ENCODE measurements at places on chromosomes 11 and 22.

- no peak for DNase-seq
Observed at GRCh38 chr22:22446517-22446916, 62.0 kb downstream of the ZNF280B start.

DNA sequence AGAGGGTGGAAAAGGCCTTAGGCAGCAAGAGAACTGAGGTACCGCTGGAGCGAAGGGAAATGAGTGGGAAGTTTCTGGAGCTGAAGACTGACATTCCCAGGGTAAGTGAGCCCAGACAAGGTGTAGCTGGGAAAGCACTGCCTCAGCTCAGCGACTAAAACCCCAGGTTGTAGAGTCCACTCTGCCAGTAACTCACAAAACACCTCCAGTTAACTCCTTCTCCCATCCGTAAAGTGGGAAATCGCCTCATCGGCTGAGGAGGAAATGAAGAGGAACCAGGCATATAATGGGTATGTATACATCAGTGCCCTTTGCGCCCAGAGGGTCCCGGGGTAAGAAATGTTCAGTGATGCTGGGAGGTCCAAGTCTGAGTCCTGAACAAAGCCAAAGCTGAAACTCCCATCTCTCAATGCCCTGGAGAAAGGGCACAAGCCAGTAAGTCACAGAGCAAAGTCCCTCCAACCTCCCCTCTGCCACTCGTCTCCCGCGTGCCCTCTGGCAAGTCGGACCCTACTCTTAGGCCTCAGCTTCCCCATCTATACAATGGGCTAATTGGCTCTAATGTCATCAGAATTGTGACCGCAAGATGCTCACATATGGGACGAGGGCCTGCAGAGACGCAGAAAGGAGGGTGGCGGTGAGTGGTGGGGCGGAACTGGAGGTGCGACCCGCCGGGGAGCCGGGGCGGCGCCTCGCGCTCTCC, 588 bp downstream of the VPS37C start:
- no peak for DNase-seq

DNA sequence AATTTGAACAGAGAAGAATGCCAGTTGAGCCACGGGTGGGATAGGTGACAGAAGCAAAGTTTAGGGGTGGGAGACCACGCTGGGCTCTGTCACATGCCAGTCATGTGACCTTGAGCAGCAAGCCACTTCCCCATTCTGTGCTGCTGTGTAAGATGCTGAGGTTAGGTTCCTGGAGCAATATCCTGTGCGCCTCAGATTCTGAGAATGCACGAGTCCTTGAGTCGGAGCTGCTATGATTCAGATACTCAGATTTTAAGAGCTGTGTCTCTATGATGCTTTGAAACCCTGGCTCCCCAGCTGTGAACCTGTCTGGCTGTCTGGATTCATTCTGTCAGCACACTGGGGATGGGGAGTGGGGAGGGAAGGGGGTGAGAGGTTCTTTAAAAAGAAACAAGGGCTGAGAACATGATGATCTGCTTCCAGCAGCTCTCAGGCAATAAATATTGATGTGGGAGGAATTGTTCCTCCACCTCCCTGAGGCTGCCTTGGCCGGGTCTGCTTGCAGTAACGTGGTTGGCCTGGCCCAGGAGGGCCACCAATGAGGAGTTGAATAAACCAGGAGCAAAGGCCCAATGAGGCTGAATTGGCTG, 24.0 kb downstream of the SLCO2B1 start:
- peak; percentile 65 for DNase-seq

- no peak for DNase-seq
Observed at GRCh38 chr11:96147186-96147585, 195.8 kb downstream of the MAML2 start.

GRCh38 chr22:23888615-23889401, 5.4 kb upstream of the MIF start:
- no peak for DNase-seq

GRCh38 chr11:129865701-129866100, 29.7 kb downstream of the NFRKB start:
- peak; percentile 68 for DNase-seq

- no peak for DNase-seq
Observed at GRCh38 chr22:44202261-44202789, 21.6 kb downstream of the PARVG start.

- no peak for DNase-seq
Observed at GRCh38 chr22:29901354-29901753, 18.4 kb downstream of the MTMR3 start.

- no peak for DNase-seq
Observed at GRCh38 chr11:23406131-23406819, 546.0 kb upstream of the CCDC179 start.

GRCh38 chr22:25388415-25388814, 169.0 kb downstream of the CRYBB2 start:
- no peak for DNase-seq

GRCh38 chr11:108592591-108593213, 866 bp downstream of the EXPH5 start:
- peak; percentile 58 for DNase-seq

DNA sequence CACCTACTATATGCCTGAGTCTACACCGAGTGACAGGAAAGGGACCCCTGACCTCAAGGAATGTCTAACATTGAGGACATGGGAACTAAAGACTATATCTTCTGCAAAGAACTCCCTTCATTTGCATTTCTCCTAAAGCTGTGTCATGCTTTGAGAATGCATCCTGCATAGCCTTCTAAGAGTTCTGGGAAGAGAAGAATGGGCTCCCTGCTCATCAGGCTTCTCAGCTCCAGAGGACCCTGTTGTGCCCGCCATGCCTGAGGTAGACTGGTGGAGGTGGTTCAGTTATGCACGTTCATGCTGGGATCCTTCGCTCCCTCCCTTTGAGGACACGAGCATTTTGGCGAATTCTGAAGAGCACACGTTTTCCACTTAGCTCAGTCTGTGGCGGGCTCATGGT, 63.3 kb downstream of the GRIK4 start:
- no peak for DNase-seq

DNA sequence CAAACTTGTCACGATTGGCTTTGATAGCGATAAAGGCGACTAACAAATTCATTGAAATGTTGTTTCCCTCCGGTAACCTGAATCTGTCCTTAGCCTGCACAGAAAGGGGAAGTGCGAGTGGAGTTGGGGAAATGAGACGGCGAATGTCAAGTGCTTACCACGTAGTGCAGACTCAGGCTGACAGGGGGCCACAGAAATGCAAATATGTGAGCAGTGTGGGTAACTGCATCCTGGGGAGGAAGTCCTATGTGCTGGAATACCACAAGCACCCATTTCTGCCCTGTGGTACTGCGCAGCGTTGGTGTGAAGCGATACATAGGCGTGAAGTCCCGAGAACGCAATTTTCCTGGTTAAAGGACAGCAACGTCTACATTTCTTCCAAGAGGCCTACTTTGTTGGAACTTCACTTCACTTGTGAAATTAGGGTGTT, 869 bp upstream of the EIF4ENIF1 start:
- DNase-seq = peak; percentile 38

GRCh38 chr11:77090373-77091111, 12.1 kb upstream of the OMP start:
- DNase-seq = no peak

DNA sequence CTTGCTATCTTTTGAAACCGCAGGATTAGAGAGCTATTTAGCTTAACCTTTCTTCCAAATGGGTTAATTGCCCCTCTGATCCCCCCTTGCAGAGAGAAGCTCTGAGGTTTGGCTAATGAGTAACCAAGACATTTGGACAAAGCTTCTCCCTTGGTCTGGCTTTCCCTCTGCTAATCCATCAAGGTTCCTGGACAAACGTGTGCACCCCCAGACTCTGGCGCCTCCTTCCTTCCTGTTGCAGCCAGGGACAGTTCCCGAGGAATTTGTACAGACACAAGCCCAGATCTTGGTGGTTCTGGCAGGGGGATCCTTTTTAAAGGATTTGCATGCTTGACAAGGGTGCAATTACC, 1.6 kb downstream of the KIAA1671 start:
- DNase-seq = no peak

DNA sequence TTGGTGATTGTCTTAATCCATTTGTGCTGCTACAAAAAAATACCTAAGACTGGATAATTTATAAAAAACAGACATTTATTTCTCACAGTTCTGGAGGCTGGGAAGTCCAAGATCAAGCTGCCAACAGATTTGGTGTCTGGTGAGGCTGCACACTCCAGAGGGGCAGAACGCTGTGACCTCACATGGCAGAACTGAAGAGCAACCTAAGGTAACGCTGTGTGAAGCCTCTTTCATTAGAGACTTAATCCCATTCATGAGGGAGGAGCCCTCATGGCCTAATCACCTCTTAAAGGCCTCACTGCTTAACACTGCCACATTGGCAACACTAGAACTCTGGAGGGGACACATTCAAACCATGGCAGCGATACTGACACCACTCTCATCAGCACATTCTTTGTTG, 42.7 kb upstream of the BIRC3 start:
- no peak for DNase-seq

DNA sequence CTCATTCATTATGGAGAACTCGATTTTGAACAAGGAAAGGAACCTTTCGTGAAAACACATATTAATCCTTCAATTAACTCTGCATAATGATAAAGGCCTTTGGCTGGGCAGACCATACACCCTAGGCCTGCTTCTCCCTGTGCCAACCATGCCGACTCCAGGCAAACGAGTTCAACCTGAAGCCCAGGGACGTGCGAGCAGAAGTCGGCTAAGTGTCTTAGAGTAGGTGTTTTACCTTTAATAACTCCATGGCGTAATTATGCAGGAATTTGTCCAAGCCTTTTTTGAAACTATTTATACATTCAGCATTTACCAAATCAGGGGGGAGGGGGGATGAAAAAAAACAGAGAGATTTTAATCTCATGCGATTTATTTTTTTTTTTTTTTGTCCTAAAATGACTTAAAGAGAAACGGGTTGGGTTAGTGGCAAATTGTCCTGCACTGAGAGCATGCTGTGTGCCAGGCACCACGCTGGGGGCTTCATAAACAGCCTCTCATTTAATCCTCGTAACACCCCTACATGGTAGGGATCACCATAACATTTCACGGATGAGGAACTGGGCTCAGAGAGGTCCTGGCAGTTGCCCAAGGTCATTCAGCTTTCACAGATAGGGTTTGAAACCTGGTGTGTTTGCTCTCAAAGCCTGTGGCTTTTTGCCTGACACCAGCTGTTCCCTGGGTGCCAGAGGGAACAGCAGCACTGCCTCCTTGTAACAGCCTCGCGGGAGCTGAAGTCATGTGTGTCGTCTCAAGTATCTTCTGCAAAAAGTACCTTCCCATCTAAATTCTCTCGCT, 423.9 kb downstream of the MN1 start:
- DNase-seq = no peak

- no peak for DNase-seq
Observed at GRCh38 chr22:19980766-19981165, 35.9 kb downstream of the ARVCF start.

GRCh38 chr11:69954756-69955155, 123.4 kb upstream of the ANO1 start:
- no peak for DNase-seq

GRCh38 chr11:64284048-64284961, at the start of gene BAD:
BAD (minus strand) TSS chr11:64284665; CDS start chr11:64284368, 297 bp downstream.
- DNase-seq = peak; percentile 98

GRCh38 chr11:122028545-122028944, 87.5 kb downstream of the BLID start:
- DNase-seq = no peak

- no peak for DNase-seq
Observed at GRCh38 chr11:45233804-45234170, 52.4 kb downstream of the SYT13 start.

- peak; percentile 77 for DNase-seq
Observed at GRCh38 chr11:122628810-122629555, 26.5 kb upstream of the UBASH3B start.

DNA sequence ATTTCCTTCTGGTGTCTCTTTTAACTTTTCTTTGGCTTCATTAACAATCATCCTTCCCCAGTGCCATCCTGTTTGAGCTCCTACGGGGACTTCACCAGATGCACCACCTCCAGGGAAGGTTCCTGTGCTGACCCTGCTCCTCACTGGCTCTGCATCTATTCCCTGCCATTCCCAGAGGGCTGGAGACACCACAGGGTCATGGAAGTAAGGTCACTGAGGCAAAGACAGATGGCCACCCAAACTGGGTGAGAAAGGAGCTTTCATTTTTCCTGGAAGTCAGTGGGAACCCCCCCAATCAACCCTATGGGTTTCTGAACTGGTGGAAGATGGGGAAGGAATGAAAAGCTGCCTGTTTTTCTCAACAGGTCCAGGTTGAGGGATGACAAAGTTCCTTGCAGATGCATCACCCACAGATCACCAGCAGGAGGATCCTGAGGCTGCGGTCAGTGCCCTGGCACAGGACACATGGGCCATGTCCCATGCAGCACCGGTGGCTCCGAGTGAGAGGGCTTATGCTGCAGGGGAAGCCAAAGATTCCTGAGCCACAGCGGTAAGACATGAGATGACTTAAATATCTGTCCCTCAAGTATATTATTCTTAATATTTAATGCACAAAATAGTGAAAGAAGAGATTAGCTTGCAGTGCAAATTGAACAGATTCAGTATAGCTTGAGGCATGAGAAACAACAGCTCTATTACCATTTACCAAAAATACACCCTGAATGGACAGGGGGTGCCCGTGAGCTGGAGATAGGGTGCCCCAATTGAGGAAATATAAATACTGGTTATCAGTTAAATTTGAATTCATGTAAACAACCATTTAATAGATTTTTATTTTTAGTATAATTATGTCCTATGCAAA, 73.0 kb upstream of the VPREB1 start:
- DNase-seq = no peak

DNA sequence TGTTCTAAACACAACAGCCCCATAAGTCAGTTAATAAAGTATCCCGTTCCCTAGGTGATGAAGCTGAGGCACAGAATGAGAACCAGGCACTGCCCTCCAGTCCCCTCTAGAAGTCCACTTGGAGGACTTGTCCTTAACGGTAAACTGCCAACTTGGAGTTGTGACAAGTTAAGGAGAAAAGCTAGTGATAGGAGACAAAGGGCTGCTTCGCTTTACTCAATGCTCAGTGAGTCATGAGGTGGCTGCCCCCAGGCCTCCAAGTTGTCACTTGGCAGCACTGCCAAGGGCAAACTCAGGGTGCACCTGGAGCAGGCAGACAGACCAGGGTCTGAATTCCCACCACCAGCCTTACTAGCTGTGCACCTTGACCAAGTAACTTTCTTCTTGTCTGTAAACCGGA, 13.5 kb downstream of the SLC43A1 start:
- DNase-seq = no peak

DNA sequence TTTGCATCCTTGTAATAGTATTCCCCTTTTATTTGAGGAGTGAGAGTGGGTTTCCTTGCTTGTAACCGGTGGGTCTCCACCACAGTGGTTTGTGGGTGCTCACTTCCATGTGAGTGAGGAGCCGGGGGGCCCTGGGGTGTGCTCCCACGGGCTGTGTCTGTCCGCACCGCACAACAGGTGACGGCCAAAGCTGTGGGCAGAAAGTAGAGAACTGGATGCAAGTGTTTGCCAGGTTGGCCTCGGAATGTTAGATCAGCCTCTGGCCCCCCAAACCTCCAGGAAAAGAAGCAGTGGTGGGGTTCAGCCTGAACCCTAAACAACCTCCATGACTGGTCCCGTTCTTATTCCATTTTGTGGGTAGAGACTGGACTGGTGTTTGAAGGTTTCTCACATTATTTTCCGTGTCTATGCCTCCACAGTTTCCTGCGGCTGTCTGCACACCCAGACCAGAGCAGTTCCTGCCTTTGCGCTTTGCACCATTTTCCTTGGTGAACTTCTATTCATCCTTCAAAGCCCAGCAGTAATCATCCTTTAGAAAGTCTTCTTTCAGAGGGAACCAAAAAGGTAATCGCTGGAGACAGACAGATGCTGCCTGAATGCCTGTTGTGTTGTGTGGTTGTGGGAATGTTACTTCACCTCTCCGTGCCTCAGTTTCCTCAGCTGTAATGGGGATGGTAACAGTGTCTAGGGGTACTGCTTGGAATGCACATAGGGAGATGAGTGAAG, 77.2 kb downstream of the MYEOV start:
- DNase-seq = no peak

All from head of caudate nucleus (tissue), 42 donors.